Thymus (tissue), 14 donors: ENCODE measurements at places on chromosomes 5 and 9.

DNA sequence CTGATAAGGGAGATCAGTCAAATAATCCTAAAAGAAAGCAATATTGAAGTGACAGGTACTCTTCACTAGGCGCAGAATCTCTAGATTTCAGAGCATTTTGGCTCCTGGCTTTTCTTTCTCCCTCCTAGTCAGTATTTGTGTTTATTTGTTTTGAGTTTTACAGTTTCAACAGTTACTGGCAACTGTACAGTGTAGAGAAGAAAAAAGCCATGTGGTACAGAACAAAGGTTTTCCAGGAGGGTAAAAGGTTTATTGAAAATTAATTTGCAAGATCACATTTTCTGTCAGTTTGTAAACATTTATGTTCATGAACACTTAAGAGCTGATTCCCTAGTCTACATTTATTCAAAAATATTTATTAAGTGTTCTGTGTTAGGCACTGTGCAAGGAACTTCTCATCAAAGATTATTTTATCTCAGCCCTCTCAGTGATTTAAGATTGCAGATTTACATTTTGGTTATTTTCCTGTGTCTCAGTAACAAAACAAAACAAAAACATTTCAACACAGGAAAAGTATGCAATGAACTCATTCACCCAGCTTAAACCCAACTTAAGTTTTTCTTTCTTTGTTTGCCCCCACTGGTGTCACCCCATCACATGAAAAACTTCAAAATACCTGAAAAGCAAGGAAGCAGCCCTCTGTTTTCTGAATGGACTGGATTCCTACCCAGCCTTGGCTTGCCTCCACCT is 12.9 kb downstream of the MINAR2 start:
- no peak for DNase-seq

DNA sequence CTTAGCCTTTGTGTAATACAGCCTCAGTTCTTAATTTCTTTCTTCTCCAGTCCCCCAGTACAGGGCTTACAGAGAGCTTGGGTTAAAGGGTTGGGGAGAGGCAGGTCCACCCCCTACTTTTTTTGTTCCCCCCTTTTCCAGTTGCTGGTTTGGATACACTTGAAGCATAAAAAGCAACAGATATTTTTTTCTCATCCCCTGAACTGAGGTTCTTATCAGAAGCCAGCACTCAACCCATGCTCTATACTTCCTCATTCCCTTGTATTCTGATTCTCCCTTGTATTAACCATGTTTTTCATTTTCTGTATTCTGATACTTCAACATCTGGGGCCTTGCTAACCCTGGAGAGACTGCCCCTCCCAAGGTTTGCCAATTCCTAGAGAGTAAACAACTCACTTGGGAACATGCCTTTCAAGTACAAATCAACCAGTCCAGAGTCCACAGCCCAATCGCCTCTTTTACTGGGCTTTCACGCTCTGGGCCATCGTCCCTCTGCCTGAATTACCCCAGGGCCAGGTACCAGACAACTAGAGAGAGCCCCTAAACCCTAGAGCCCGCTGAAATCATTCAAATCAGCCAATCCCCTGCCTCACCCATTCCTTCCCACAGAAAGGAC is 333.4 kb upstream of the PUM3 start:
- DNase-seq = no peak

GRCh38 chr9:13270734-13271133 is 8.8 kb downstream of the MPDZ start:
- DNase-seq = no peak

- DNase-seq = no peak
These were observed 126.2 kb downstream of the BASP1 start for GRCh38 chr5:17343675-17344074.

DNA sequence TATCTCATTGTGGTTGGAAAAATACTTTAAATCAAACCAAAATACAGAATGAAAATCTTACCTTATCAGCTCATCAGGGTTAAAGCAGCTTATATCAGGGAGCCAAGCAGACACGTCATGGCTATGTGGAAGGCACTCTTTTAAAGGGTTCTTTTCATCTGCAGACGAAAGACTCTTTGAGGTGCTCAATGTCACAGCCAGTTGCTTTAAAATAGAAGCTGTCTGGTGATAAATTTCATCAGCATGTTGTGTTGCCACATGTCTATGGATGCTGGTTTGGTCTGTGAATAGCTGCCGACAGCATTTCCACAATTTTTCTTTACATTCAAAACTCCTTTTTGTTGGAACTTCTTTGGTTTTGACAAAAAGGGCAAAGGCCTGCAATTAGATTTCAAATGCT is 7.5 kb downstream of the TSTD2 start:
- no peak for DNase-seq
